Keratinocyte (primary cell): ENCODE measurements at places on chromosomes 13 and 19. TPM values are rescaled to one million over a fixed set of nuclear protein-coding genes. Genes with fewer than 3 reads are reported as not detected.

The CEACAM8 gene
- not detected in 3 replicates for polyA plus RNA-seq

The LILRA1 gene
- polyA plus RNA-seq = not detected in 3 replicates

The ZNF420 gene
- polyA plus RNA-seq = 2.6 to 5.0 TPM (median 3.3 TPM) in 3 replicates

The ANKRD24 gene
- 0.02 to 0.15 TPM (median 0.07 TPM) in 3 replicates for polyA plus RNA-seq

The ZIK1 gene
- polyA plus RNA-seq = 3.5 to 4.5 TPM (median 3.9 TPM) in 3 replicates

The MAST1 gene
- polyA plus RNA-seq = 0.09 to 0.13 TPM (median 0.11 TPM) in 3 replicates

The SIAH3 gene
- 0.12 to 0.19 TPM (median 0.17 TPM) in 3 replicates for polyA plus RNA-seq

The LILRB5 gene
- not detected in 3 replicates for polyA plus RNA-seq

The POLR1G gene
- 8.0 to 16.8 TPM (median 9.8 TPM) in 3 replicates for polyA plus RNA-seq

The IL12RB1 gene
- 0.09 TPM in 1 of 3 replicates, not detected in the others for polyA plus RNA-seq

The HPN gene
- not detected in 3 replicates for polyA plus RNA-seq

DNA sequence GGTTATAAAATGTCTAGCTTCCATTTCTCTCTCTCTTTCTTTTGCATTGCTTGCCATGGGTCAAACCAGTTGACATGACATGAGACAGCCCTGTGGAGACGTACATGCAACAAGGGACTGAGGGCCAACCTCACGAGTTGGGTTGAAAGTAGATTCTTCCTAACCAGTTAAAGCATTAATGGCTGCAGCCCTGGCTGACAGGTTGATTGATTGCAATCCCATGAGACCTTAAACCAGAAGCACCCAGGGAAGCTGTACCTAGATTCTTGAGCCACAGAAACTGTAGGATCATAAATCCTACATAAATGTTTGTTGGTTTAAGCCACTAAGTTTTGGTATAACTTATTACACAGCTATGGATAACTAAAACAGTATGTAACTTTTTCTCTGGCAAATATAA is 373.8 kb downstream of the DACH1 start:
- DNase-seq = no peak

DNA sequence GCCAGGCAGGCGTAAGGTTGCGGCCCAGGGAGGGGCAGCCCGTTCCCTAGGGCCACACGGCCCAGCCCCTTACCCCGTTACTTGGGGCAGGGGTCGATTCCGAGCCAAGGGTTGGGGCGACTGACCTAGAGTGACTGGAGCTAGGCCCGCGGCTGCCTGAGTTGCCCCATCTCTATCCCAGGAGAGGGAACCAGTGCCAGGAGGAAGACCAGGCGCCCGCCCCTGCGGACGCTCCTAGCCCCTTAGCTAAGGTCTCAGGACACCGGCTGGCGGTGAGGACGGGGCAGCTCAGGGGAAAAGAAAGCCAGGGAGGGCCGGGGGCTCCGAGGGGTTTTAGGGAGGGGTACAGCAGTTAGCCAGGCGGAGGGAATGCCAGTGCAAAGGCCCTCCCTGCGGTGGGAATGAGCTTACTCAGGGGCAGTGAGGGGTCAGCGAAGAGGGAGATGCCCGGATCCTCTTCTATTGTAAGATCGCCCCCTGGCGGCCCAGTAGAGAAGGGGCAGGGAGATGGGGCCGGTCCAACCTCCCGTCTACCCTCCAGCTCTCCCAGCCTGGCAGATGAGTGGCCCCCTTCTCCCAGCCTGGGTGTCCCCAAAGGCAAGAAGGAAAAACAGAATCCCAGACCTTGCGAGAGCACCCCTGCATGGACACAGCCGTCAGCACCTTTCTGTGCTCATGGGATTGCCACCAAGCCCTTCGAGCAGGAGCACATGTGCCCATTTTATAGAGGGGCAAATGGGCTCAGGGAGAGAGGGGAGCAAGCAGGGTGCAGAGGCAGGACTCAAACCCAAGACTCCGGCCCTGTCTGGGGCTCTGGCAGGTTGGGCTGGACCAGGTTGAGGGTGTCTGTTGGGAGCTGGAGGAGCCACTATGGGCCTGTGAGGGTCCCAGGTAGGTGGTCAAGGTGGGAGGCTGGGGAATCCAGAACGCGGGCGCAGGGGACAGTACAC is 16.3 kb downstream of the CILP2 start:
- DNase-seq = no peak

- no peak for DNase-seq
These were observed 958 bp upstream of the OBI1 start for GRCh38 chr13:78659732-78660494.

GRCh38 chr13:76129305-76130000 is 493.3 kb downstream of the LMO7 start:
- DNase-seq = no peak

DNA sequence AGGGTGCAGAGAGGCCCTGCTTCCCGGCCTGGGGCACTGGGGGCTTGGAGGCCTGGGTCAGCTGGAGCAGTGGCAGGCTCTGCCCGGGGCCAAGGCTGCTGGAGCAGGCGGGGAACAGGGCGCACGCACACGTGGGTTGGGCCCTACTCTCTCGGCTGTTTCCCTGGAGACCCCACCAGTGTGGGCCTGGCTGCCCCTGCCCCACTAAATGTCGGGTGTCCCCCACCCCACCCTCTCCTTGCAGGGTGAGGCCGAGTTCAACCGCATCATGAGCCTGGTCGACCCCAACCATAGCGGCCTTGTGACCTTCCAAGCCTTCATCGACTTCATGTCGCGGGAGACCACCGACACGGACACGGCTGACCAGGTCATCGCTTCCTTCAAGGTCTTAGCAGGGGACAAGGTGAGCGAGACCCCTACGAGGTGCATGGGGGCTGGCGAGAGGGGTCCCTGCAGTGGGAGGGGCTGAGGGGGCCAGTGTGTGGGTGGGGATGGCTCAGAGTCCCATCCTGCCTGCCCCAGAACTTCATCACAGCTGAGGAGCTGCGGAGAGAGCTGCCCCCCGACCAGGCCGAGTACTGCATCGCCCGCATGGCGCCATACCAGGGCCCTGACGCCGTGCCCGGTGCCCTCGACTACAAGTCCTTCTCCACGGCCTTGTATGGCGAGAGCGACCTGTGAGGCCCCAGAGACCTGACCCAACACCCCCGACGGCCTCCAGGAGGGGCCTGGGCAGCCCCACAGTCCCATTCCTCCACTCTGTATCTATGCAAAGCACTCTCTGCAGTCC is 15.3 kb downstream of the CAPN12 start:
- DNase-seq = no peak

GRCh38 chr13:111657013-111657412 is 336.6 kb downstream of the TEX29 start:
- no peak for DNase-seq

DNA sequence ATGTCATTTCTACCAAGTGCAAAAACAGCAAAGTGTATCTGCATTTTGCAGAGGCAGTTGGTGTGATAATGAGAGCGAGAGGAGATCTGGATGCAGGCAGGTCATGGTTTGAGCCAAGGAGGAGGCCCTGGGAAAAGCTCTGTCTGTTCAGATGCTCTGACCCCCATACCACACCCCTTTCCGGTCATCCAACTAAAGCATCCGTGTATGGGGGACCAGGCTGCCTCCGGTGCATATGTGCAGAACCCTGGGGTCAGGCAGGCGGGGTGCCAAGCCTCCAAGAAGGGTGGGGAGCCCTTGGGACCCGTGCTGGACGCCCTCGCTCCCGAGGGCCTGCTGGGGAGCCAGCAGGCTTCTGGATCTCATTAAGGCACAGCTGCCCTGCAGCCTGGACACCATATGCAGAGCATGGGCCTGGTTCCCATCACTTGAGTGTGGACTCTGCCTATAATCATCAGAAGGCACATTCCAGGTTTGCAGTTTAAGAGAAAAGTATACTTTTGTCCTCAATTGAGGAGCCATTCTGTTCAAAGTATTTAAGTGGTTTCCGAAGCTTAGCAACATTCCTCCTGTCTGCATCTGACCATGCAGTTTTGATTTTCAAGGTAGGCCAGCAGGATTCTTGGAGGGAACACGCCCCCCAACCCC is 56.1 kb downstream of the ALOX5AP start:
- DNase-seq = no peak

- no peak for DNase-seq
These were observed 15.7 kb downstream of the ZNF575 start for GRCh38 chr19:43548706-43549105.

- DNase-seq = no peak
These were observed 331.4 kb downstream of the GPC5 start for GRCh38 chr13:91729859-91730258.

DNA sequence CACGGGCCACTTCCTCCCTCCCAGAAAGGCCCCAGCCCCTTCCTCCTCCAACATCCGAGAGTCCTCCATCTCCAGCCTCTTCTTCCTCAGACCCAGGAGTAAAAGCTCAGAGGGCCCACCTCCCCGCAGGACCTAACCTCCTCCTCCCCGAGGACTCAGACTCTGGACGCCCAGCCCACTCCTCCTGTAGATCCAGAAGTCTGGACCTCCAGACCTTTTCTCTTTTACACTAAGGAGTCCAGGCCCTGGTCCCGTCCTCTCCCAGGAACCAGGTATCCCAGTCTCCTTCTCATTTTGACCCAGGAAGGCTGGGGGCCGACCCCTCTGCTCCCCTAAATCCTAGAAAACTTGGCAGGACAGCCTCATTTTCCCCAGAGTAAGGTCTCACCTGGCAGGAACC is 1.9 kb upstream of the KLK8 start:
- DNase-seq = no peak
